ENCODE measurements at places on chromosomes 7 and 10.

DNA sequence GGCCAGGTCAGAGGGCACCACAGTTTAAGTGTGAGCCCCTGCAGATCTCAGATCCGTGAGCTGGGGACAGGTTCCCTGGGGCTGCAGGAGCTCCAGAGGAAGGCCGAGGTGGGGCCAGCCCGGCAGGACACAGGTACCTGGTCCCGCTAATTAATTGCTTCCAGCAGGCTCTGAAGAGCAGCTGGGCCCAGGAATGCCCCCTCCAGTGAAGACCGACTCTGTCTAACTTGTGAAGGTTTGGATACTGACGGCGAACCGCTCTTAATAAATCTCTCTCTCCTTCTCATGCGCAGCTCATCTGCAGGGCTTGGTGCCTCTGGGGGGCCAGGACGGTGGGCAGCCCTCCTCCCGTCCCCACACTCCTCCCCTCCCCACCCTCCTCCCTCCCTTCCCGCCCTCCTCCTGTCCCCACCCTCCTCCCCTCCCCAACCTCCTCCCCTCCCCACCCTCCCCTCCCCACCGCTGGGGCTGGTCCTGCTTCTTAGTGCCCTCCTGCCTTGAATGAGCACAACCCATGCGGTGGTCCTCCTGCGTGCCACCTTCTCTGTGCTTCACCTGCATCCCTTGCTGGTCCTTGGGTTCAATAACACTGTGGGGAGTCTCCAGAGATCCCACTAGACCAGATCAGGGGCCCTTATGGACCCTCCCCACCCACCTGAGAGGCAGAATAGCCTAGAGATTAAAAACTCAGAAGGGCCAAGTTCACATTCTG, 38.3 kb downstream of the PDGFA start:
- DNase-seq: no peak

GRCh38 chr10:60352105-60352504, 37.6 kb downstream of the ANK3 start:
- DNase-seq: no peak

GRCh38 chr10:84317174-84317573, 11.2 kb upstream of the CCSER2 start:
- DNase-seq: no peak

DNA sequence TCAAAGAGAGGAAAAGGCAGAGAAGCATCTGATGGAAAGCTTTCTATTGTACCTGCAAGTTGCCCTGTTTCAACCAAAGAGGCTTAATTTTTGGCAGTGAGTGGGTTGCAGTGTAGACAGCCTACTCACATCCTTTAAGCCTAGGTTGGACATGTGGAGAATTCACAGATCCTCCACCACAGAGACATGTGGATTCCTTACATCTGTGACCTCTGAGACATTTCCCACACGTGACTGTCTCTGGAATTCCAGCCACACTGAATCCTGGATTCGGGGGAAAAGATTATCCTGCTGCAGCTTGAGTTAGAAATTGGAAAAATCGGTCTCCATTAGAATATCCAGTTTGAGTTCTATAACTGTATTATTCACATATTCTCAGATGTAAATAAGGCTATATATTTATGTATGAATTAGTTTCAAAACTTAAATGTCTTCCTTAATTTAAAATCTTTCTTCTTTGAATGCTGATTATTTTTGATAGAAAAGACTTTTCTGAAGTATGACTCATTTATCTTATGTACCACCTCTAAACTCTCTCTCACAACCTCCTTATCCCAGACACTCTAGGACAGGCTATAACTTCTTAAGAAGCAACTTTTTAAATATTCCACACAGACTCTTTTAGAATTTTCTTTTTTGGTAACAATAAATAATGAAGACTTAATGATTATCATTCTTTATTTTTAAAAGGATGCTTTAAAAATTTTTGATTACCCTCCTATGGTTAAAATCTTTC, 123.3 kb downstream of the TWIST1 start:
- DNase-seq: no peak

GRCh38 chr7:129376076-129376777, 58.0 kb upstream of the STRIP2 start:
- peak; percentile 53 for DNase-seq

DNA sequence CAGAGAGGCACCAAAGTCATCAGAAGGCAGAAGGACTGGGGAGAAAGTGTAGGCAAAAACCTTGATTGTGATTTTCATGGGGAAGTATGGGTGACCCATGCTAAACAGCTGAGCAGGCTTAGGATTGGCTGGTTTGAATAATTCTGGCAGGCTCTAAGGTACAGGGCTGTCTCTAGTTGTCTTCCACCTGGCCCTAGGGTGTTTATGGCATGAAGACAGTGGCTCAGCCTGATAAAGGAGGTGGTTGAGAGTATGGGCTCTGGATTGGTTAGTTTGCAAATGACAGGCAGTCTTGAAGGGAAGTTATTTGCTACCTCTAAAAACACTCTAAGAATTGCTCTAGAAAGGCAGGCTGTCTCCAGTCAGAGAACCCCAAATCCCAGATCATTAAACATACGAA, 100.3 kb downstream of the STRA8 start:
- DNase-seq: no peak

DNA sequence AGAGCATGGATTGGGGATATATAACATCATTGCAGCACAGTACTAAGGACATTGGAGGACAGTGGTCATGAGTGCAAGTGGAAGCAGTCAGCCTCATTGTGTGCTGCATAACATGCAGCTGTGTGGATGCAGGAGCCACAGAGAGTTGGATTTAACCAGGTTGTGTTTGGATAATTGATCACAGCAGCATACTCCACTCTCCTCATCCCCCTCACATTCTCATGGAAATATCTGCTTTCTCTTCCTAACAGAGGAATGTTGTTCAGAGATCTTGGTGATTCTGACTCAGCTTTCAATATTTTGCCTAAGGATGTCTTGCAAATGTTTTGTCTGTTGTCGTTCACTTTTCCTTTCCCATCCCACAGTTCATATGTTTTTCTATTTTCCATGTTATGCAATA, 31.8 kb upstream of the LSM8 start:
- no peak for DNase-seq

GRCh38 chr10:75877877-75878276, 446.5 kb downstream of the LRMDA start:
- no peak for DNase-seq

GRCh38 chr10:20948686-20949327, 51.7 kb upstream of the NEBL start:
- DNase-seq: no peak

- no peak for DNase-seq
These were observed 1.6 kb downstream of the TAC1 start for GRCh38 chr7:97733276-97734161.

DNA sequence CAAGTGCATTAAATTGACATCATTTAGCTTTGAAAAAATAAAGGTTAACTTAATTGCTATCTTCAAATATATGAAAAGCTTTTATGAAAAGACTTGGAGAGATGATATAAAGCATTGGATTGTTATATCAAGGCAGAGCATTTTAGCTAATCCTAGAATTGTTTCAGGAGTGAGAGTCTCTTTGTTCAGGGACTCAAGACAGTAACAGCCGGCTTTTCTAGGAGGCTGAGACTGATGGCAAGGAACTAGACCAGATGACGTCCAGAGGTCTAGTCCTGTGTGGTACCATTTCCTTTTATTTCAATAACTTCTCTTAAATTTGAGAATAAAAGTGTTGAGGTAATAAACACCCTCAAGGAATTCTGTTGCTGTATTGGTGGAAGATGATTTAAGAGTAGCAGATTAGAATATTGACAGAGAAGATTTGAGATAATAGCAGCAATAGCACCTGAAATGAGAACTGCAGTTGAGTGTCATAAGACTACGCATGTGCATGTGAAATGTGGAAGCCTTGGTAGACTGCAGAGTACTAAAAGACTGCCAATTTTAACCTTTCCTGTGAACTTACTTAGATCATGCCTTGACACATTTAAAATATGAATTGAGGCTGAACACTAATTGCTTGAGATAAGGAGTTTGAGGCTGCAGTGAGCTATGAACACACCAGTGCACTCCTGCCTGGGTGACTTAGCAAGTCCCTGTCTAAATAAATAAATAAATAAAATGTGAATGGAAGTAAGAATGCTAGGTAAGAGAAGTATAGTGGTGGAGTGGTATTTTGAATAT, 79.6 kb downstream of the ZNRF2 start:
- DNase-seq: peak; percentile 54

DNA sequence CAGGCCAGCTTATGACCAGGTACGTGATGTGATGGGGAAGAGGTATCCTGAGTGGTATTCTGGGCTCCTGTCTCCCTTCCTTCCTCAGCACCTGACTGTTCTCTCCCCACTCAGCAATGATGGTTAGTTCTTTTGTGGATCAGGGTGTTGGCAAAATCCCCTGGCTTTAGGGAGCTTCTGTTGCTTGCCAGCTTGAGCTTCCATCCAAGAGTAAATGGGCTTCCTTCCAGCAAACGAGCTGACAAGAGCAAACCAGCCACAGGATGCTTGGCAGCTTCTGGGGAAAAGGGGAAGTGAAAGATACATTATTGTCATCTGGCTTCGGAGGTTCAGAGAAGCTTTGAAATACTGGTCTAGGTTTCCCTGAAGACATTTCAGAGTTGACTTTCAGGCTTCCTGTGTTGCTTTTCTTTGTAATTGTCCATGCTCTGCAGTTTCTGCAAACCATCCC, 5.2 kb downstream of the DUSP5 start:
- peak; percentile 37 for DNase-seq

GRCh38 chr10:102347236-102347828, 48.2 kb upstream of the NFKB2 start:
- peak; percentile 14 for DNase-seq

- DNase-seq: no peak
These were observed 229.6 kb downstream of the PHF14 start for GRCh38 chr7:11203224-11203623.

DNA sequence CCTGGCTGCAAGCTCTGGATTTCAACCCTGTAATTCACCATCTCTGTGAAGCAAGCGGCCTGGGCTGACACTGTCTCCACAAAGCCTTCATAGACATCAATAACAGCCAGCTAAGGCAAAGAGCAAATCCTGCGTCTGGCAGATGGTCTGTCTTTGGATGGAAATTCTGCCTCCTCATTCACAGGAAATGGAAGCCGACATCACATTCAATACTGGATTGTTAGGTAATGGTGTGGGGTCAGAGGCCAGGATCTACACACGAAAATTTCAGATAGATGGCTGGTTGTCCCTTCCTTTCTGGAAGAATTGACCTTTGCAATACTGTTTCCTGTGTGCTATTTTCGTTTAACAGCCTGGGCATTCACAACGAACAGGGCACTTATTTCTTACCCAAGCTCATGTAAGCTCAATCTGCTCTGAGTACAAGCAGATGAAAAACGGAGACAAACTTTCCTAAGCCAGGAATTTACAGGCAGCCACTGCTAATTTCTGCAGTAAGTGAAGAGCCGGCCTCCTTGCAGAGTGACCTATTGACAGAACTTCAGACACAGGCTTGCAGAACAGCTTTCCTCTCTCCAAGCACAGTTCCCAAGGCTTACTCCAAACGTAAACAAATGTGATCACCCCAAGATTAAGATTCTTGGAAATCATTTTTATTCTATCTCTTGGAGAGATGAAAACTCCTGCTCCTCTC, 3.1 kb upstream of the ADAM12 start:
- DNase-seq: no peak

- DNase-seq: peak; percentile 8
These were observed 803 bp downstream of the RAPGEF5 start for GRCh38 chr7:22356010-22356691.

GRCh38 chr7:141193066-141193465, 119.2 kb downstream of the TMEM178B start:
- peak; percentile 5 for DNase-seq

DNA sequence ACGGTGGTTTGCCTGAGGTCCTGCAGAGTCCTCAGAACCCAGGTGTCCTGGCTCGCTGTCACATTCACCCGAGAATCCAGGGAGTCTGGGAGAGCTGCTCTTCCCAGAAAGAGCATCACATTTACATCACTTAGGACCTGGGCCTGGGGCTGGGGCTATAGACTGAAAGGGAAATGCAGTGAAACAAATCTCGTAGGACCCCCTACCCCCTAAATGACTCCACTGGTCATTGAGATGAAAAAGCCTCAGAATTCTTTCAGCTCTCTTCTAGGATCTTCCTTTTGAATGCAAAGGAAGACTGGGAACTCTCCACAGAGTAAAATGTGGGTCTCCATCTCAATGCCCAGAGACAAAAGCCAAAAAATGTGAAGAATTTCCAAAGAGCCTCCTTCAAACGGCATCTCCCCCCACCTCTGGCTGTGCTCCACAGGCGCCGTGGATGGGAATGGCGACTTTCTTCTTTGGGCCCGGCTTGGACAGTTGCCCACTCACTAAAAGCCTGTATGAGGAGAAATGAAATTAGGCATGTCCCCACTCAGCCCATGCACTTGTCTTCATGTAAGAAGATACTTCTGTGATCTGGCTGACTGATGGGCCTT, 49.0 kb upstream of the PODXL start:
- no peak for DNase-seq

- DNase-seq: no peak
These were observed 33.9 kb downstream of the DRGX start for GRCh38 chr10:49361735-49362568.

DNA sequence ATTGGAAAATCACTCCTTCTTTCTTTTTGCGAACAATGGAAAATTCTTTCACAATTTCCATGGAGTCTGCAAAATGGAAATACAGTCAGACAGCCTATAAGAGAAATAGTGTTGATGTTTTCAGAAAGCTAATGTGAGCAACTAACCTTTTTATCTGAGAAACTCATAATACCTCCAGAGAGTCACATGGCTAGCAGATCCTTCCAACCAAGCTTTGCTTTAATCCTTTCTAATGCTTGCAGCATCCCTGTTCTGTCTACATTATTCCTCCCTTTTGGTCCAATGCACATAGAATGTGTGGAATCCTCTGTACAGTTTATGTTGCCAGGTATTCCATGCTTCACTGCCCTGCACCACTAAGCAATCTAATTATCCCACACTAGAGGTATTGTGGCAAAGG, 717.5 kb upstream of the LRRN3 start:
- no peak for DNase-seq

DNA sequence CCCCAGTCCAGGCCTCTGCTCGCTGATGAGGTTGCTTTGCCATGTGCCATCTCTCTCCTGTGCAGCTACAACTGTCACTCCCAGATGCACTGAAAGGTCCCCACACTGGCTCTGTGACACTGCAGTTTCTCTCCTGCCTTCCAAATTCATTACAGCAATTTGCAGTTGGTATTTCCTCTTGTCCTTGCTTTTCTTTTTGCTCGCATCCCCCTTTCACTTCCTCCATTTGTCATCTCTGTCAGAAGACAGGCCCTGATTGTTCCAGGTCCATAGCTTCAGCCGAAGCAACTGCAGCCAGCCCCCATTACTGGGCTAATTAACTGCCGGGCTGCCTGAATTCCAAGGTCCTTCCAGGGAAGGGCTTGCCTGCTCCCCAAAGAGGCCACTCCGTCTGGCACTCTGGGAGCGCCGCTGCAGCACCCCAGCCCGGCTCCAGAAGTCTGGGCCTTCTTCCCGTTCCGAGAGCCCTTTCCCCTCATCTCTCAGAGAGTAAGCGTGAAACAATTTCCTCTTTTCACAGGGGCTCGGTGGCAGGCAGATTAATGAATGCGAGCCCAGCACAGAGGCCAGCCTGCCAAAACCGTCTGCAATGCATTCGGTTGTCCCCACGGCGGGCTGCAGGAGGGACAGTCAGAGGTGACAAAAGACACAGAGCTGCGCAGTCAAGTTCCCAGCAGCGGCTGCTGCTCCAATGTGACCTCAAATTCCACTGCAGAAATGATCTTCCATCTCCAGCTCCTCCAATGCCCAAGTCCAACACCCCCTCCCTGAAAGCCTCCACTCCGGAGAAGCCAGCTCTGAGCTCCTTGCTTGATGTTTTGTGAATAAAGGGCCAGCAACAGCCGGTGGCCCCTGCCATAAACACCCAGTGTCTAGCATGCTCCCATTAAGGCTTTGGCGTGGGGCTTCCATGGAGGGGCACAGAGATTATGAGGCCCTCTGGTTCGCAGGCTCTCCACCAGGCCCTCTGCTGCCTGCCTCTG, 279.4 kb upstream of the HABP2 start:
- no peak for DNase-seq
